ENCODE measurements at places on chromosomes 2 and 18.
A peak's percentile ranks its signal among the peaks of the same experiment; 100 is the strongest.

- no peak for DNase-seq
- H3K4me3 ChIP-seq = no peak overlapping the region
- no peak overlapping the region for H3K27ac ChIP-seq
- no peaks in the 10 kb centered on the region for H3K4me1 ChIP-seq
Observed at GRCh38 chr18:65897292-65897691, 146.5 kb downstream of the CDH7 start.

- DNase-seq = peak; percentile 38
- peaks cover 23% of the 10 kb centered on the region for H3K27me3 ChIP-seq
- no peaks in the 10 kb centered on the region for H3K36me3 ChIP-seq
- H3K4me1 ChIP-seq = peaks cover 2% of the 10 kb centered on the region
- H3K27ac ChIP-seq = no peak overlapping the region
- no peak overlapping the region for H3K4me3 ChIP-seq
Observed at GRCh38 chr2:115165529-115166109, 723.2 kb downstream of the DPP10 start.

- no peak for DNase-seq
- peaks cover 5% of the 10 kb centered on the region for H3K36me3 ChIP-seq
- H3K4me1 ChIP-seq = no peaks in the 10 kb centered on the region
- H3K27ac ChIP-seq = no peak overlapping the region
- no peak overlapping the region for H3K4me3 ChIP-seq
- H3K27me3 ChIP-seq = no peaks in the 10 kb centered on the region
Observed at GRCh38 chr2:173898996-173899395, 66.2 kb downstream of the SP3 start.

DNA sequence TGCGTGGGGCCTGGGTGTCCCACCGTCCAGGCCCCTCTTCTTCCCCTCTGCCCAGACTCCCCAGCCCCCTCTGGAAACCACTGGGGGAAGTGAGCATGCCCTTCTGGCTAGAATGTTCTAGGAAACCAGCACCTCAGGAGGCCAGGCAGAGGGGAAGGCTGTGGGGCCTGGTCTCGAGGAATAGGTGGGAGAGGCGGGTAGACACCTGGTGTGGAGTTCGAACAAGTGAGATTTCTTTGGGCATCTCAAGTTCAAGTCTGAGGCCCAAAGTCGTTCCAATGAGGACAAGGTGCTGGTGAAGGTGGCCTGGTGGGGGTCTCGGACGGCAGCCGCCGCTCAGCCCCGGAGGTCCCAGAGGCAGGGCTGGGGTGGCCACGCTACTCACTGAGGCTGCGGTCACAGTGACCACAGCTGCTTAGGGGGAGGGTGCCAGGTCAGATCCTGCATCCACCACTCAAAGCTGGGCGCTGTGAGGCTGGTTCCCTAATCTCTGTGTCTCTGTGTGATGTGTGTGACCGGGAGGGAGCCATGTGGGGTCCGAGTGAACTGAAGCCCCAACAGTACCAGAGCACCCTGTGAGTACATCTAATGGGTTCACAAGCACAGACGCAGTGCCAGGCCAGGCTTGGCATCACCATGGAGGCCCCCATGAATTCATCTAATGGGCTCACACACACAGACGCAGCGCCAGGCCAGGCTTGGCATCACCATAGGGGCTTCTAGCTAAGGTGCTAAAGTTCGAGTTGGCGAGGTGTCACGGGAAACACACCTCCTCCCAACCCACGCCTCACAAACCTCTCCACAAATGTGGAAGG is 26.5 kb upstream of the PXDN start:
- H3K4me1 ChIP-seq = peaks cover 3% of the 10 kb centered on the region
- no peak overlapping the region for H3K4me3 ChIP-seq
- H3K27me3 ChIP-seq = peaks cover 53% of the 10 kb centered on the region
- no peak for DNase-seq
- H3K27ac ChIP-seq = no peak overlapping the region

DNA sequence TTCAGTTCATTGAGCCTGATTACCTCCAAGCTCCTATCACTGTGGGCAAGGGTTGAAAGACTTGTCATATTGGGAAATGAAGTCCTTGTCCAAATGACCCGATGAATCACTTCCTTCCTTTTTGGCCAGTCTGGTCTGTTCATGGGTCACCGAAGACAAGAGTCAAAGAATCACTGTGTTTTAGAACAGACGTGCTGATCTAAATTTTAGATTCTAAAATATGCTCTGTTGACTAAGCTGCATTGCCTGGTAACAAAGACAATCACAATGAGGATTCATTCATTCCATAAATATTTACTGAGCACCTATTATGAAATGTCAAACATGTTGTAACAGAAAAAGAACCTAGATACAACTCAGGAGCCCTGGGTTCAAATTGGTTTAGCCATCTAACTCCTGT is 99.4 kb upstream of the RND3 start:
- no peak overlapping the region for H3K4me3 ChIP-seq
- H3K36me3 ChIP-seq = no peaks in the 10 kb centered on the region
- DNase-seq = peak; percentile 86
- no peak overlapping the region for H3K27ac ChIP-seq
- no peaks in the 10 kb centered on the region for H3K27me3 ChIP-seq

GRCh38 chr2:60118061-60118460 is 435.4 kb downstream of the BCL11A start:
- no peak overlapping the region for H3K27ac ChIP-seq
- no peaks in the 10 kb centered on the region for H3K36me3 ChIP-seq
- DNase-seq = no peak
- H3K27me3 ChIP-seq = no peaks in the 10 kb centered on the region
- H3K4me1 ChIP-seq = no peaks in the 10 kb centered on the region

DNA sequence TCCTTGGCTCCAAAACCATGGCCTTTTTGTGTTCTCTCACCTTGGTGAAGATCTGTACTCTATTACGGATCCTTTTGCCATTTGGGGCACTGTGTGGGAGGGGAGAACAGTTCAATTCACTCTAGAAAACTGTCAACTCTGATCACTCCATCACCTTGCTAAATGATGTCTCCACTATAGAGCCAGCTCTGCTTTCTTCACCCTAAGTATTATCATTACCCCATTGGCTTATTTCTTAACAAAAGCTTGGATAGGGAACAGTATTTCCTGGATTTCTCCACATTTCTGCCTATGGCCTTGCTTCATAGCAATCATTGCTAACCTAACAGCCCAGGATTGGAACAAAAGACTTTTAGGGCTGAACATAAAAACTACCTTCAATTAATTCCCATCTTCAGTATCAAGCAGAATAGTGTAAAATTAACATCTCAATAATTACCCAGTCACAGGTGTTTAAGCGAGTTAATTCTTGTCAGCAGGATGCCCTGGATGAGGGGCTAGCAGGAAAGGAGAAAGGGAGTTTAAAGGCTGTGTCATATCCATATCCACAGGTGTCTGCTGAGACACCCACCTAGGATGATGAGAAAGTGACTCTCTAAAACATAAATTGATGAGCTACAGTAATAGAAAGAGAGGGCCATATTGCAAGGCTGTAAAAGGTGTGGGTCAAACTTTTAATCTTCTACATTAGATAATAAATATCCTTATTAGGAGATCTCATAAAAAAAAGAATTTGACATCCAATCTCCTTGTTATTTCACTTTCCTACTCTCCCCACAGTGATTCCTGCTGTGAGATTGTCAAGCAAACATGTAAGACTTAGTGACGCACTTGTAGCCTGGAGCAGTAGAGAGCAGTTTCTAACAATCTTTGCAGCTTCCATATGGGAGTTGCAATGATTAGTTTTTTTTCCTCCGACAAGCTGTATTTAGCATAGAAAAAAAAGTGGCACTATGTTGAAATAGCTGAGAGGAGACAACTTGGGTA is 589.5 kb upstream of the NXPH2 start:
- no peaks in the 10 kb centered on the region for H3K27me3 ChIP-seq
- H3K27ac ChIP-seq = no peak overlapping the region
- no peaks in the 10 kb centered on the region for H3K36me3 ChIP-seq
- DNase-seq = no peak
- no peak overlapping the region for H3K4me3 ChIP-seq

DNA sequence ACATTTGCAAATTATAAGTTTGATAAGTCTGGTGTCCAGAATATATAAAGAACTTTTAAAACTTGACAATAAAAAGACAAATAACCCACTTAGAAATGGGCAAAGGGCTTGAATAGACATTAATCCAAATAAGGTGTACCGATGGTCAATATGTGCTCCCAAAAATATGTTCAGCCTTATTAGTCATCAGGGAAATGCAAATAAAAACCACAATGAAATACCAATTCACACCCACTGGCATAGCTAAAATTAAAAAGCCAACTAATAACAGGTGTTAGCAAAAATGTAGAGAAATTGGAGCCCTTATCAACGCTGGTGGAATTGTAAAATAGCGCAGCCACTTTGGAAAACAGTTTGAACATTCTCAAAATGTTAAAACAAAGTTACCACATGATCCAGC is 79.0 kb upstream of the SCG2 start:
- H3K4me3 ChIP-seq = no peak overlapping the region
- no peaks in the 10 kb centered on the region for H3K27me3 ChIP-seq
- H3K27ac ChIP-seq = no peak overlapping the region
- DNase-seq = no peak

DNA sequence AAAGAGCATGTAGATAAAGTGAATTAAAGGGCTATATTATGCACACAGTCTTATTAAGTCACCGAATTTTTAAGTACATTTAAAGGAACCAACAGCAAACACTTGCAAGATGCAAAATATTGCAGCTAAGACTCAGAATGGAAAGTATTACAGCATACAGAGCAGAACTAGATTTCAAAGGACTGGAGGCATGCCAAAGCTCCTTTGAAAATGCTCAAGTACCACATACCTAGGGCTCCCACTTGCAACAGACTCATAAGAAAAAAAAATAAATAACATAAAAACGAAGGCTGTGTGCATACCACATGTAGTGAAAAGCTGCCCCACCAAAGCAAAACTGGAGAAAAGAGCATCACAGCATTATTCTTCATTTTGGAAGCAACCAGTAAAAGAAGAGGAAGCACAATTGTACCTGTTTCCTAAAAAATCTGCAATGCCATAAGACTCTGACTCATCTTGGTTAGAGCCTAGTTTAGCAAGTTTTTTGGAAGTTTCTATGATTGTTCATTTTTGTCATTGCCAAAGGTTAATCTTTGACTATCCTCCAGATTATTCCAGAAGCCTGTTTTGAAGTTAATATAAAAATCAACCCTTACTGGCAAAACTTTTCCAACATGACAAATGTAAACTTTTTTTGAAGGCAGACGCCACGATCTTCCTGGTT is 306.0 kb upstream of the COL3A1 start:
- H3K27me3 ChIP-seq = no peaks in the 10 kb centered on the region
- H3K36me3 ChIP-seq = no peaks in the 10 kb centered on the region
- peak; percentile 77 for DNase-seq
- H3K27ac ChIP-seq = peak overlapping the region; percentile 86
- H3K4me3 ChIP-seq = no peak overlapping the region
- no peaks in the 10 kb centered on the region for H3K4me1 ChIP-seq

GRCh38 chr2:165898381-165898780 is 55.2 kb downstream of the TTC21B start:
- H3K36me3 ChIP-seq = peaks cover 12% of the 10 kb centered on the region
- H3K27me3 ChIP-seq = no peaks in the 10 kb centered on the region
- peak; percentile 33 for DNase-seq
- no peak overlapping the region for H3K27ac ChIP-seq

- H3K4me1 ChIP-seq = no peaks in the 10 kb centered on the region
Observed at GRCh38 chr2:146412625-146413024, 1432.2 kb upstream of the ACVR2A start.

GRCh38 chr2:69766014-69766413 is 24.1 kb downstream of the ANXA4 start:
- peaks cover 22% of the 10 kb centered on the region for H3K4me1 ChIP-seq
- no peak overlapping the region for H3K27ac ChIP-seq
- no peaks in the 10 kb centered on the region for H3K27me3 ChIP-seq

GRCh38 chr2:207532676-207533075 is 2.9 kb downstream of the CREB1 start:
- peaks cover 5% of the 10 kb centered on the region for H3K36me3 ChIP-seq
- DNase-seq = no peak
- no peak overlapping the region for H3K27ac ChIP-seq
- H3K4me1 ChIP-seq = peaks cover 9% of the 10 kb centered on the region

GRCh38 chr2:134594399-134594798 is 124.4 kb downstream of the TMEM163 start:
- no peak for DNase-seq
- no peak overlapping the region for H3K27ac ChIP-seq
- peaks cover 5% of the 10 kb centered on the region for H3K4me1 ChIP-seq
- no peaks in the 10 kb centered on the region for H3K27me3 ChIP-seq
- H3K4me3 ChIP-seq = no peak overlapping the region

GRCh38 chr2:45729753-45730512 is 78.5 kb downstream of the PRKCE start:
- H3K4me1 ChIP-seq = no peaks in the 10 kb centered on the region
- no peak for DNase-seq
- no peaks in the 10 kb centered on the region for H3K36me3 ChIP-seq
- H3K27ac ChIP-seq = no peak overlapping the region
- H3K27me3 ChIP-seq = no peaks in the 10 kb centered on the region
- no peak overlapping the region for H3K4me3 ChIP-seq

DNA sequence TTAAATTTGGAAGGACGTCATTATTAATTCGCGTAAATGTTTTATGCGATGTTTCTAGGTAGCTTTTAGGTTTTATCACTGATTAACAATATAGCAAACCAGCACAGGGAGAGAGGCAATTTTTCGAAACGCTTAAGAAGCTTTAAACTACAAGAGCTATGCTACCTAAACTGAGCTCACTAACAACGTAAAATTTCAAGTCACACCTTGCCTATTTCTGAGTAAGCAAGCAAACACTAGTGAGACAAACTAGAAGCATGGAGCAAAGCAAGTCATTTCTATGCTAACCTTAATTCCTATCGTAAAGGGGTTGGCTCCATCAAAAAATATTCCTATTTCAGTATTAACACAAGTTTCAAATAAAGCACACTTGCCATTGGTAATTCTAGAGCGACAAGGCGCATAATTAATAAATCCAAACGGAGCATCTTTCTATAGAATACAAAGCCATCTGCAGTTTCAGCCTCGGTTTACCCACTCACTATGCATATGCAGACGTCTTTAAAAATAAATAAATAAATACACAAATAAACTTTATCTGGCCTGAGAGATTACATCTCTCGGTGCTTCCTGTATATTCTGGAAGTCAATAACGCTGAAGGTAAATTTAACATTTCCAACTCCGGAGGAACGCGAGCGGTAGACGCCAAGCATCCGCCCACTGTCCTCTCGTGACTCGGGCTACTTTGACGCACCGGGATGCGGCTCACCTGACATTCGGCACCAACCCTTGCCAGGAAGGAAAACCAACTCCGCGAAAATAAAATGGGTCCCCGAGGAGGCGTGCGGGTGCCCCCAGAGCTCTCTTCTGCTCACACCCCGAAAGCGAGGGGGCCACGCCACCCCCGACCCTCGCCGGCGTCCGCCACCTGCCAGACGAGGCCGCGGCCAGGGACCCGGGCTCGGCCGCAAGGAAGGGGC is 947 bp downstream of the ITSN2 start:
- peaks cover 6% of the 10 kb centered on the region for H3K4me1 ChIP-seq
- peak; percentile 26 for DNase-seq
- H3K27me3 ChIP-seq = no peaks in the 10 kb centered on the region
- H3K4me3 ChIP-seq = peak overlapping the region; percentile 100
- no peaks in the 10 kb centered on the region for H3K36me3 ChIP-seq
- no peak overlapping the region for H3K27ac ChIP-seq

- DNase-seq = no peak
- no peaks in the 10 kb centered on the region for H3K27me3 ChIP-seq
- no peaks in the 10 kb centered on the region for H3K36me3 ChIP-seq
- H3K27ac ChIP-seq = no peak overlapping the region
Observed at GRCh38 chr18:71431171-71431570, 1113.0 kb downstream of the CBLN2 start.
